ENCODE measurements at places on chromosomes 4 and X. TPM values are rescaled to one million over a fixed set of nuclear protein-coding genes. Genes with fewer than 3 reads are reported as not detected.

PABPC4L gene
- total RNA-seq: 0.58 TPM

FGF13 gene
- total RNA-seq: 5.1 TPM

GRCh38 chr4:150141756-150142155 lies 63.5 kb downstream of the DCLK2 start:
- H3K36me3 ChIP-seq: no peaks in the 10 kb centered on the region
- H3K27me3 ChIP-seq: no peaks in the 10 kb centered on the region
- no peak overlapping the region for H3K4me3 ChIP-seq
- peak overlapping the region; percentile 38 for H3K27ac ChIP-seq
- DNase-seq: no peak
- peaks cover 9% of the 10 kb centered on the region for H3K4me1 ChIP-seq

MGARP gene
- total RNA-seq: 0.45 TPM

DNA sequence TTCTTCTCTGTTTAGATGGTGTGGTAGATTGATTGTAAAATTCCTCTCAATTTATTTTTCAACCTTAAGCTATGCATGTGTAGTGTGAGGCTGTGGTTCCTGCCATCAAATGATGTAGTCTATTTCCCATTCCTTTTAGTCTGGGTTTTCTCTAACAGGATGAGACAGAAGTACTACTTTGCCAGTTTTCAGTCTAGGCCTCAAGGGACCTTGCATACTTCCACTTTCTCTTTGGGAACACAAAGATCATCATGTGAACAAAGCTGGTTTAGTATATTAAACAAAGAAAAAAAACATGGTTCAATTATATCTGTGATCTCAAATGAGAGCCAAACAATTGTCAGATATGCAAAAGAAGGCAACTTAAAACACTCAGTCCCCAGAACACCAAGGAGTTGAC lies 1284.0 kb downstream of the RAPGEF2 start:
- DNase-seq: no peak
- no peak overlapping the region for H3K4me3 ChIP-seq
- no peaks in the 10 kb centered on the region for H3K27me3 ChIP-seq
- no peaks in the 10 kb centered on the region for H3K4me1 ChIP-seq

ETDB gene
- total RNA-seq: not detected

DNA sequence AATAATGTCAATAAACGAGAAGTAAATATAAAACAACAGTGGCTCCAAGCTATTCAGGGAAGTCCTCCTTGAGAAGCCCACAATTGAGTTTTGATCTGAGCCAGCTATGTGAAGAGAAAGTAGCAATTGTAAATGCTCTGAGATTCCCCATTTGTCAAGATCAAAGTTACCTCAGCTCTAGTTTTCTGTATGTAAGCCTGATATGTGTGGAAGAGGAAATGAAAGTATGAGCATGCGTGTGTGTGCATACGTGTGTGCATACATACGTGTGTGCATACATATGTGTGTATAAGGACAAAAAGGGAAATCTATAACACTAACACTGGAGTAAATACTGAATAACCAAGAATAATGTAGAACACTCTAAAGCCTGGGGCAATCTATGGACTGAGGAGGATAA lies 130.3 kb downstream of the SCFD2 start:
- no peak for DNase-seq
- H3K36me3 ChIP-seq: no peaks in the 10 kb centered on the region
- H3K27ac ChIP-seq: no peak overlapping the region
- no peaks in the 10 kb centered on the region for H3K27me3 ChIP-seq
- H3K4me1 ChIP-seq: no peaks in the 10 kb centered on the region

DNA sequence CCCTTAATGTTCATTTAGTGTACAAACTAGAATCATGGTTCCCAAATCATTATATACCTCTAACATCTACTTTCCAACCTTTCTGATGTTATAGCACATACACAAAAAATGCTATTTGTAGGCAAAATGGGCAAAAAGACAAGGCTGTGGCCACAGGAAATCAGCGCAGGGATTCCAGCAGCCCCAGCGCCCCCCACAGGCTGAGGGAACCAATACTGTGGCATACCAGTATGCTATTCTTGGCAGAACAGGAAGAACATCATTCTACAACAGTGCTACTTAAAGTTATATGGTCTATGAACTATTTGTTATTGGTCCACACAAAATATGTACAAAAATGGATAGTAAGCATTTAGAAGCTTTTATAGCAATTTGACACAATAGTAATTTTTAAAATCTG lies 25.3 kb downstream of the STEEP1 start:
- H3K36me3 ChIP-seq: peaks cover 3% of the 10 kb centered on the region
- H3K27me3 ChIP-seq: no peaks in the 10 kb centered on the region
- peaks cover 3% of the 10 kb centered on the region for H3K4me1 ChIP-seq

Data from astrocyte (in vitro differentiated cells and primary cell).